ENCODE measurements at places on chromosomes 16 and 17. TPM values are rescaled to one million over a fixed set of nuclear protein-coding genes. Genes with fewer than 3 reads are reported as not detected.
A peak's percentile ranks its signal among the peaks of the same experiment; 100 is the strongest.

SMPD3 gene
- total RNA-seq = 0.66 TPM

SYNGR3 gene
- total RNA-seq = 1.1 TPM

TEX19 gene
- not detected for total RNA-seq

ESRP2 gene
- not detected for total RNA-seq

GRCh38 chr17:39165178-39165840, 652 bp downstream of the ARL5C start:
- no peak for DNase-seq

- DNase-seq = peak; percentile 9
Measured at GRCh38 chr16:87372305-87372704, 11.3 kb downstream of the FBXO31 start.

DNA sequence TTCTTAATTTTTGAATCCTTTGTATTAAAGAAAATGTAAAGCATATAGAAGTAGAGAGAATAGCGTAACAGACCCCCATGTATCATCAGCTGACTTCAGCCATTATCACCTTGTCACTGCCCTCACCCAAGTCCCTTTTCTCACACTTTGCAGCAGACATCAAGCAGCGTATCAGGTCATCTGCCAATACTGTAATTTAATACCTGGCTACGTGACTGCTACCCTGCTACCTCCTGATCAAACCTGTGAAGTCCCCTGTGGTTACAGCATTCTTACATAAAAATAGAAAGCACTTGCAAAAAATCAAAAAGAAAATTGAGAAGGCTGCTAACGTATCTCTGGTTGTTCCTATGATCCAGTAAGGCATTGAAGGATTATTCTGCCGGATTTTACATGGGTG, 96.4 kb downstream of the PLCG2 start:
- DNase-seq = no peak

Measured in spleen (tissue), 13 donors.